T-helper 1 cell (primary cell): ENCODE measurements at places on chromosomes 1 and 21.

- DNase-seq, result no peak
Observed at GRCh38 chr1:182279724-182280503, 111.7 kb downstream of the GLUL start.

GRCh38 chr1:3633344-3634058, 8.7 kb downstream of the TPRG1L start:
- no peak for DNase-seq

DNA sequence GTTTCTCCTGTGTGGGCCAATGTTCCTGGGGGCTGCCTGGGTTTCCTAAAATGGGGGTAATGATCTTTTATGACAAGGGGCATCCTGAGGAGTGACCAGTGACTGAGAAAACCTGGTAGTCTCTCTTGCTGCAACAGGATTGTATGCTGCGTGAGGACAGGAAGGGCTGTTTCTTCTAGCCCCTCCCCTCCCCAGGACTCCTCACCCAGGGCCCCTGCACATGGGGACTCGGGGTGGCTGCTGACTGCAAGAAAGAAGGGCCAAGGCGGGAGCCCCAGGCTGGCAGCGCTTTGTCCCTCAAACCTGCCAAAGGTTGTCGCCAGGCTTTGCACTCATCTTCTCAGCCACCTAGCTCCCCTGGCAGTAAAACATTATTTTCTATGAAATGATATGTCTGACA, 442.4 kb downstream of the CAMTA1 start:
- no peak for DNase-seq

DNA sequence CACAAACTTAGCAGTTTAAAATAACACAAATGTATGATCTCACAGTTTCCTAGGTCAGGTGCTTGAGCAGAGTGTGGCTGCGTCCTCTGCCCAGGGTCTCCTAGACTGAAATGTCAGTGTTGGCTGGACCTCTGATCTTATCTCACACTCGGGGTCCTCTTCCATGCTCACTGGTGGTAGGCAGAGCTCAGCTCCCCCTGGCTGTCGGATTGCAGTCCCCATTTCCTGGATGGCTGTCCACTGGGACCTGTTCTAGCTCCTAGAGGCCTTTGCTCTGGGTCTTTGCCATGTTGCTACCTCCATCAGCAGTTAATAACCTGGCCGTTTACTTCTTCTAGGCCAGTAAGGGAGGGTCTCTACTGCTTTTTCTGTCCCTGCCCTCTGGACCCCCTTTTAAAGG, 107.5 kb downstream of the PCNX2 start:
- DNase-seq, result no peak

GRCh38 chr1:231828182-231828920, 201.8 kb downstream of the DISC1 start:
- DNase-seq, result no peak

DNA sequence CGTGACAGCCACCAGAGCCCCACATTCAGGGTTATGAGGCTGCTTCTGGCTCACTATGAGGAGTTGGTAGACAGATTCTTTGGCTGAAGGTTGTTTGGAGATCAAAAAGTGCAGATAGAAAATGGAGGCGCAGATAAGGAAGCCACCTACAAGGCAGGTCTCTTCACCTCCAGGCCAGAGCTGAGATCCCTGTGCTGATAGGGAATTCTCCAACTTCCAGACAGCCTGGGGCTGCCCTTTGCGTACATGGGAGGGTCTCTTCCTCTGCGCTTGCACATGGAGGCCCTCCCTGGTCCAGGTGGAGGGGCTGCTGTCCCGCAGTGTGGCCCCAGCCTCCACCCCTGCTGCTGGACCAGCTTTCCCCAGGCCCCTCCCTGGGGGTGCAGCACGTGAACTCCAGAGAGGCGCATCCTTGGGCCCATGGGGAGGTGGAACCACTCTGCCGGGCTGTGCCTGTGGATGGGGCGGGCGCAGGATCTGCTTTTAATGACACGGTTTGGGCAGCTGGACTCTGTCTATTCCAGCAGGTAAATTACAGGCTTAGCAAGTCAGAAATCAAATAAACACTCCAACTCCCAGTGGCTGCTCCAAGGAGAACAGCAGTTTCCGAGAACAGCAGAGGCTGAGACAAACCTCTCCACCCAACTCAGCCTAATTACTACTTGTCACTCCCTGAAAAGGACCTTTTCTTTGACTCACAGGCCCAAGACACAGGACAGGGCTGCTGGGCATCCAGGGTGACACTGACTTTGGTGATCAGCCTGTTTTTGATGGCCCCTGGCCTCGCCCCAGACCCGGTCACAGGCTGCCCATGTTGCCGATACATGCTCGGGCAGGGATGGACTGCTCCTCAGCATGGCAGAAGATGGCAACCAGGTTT, 12.4 kb downstream of the OXCT2 start:
- no peak for DNase-seq

GRCh38 chr1:227781314-227781930, 34.1 kb upstream of the PRSS38 start:
- DNase-seq, result no peak
